ENCODE measurements at places on chromosomes 16 and 17.

- H3K36me3 ChIP-seq, result no peaks in the 10 kb centered on the region
- H3K27me3 ChIP-seq, result no peaks in the 10 kb centered on the region
- no peak overlapping the region for H3K27ac ChIP-seq
- peak; percentile 83 for DNase-seq
- no peaks in the 10 kb centered on the region for H3K4me1 ChIP-seq
- no peak overlapping the region for H3K4me3 ChIP-seq
Measured at GRCh38 chr17:5587438-5588032, 3.2 kb upstream of the NLRP1 start.

- no peaks in the 10 kb centered on the region for H3K27me3 ChIP-seq
- H3K4me3 ChIP-seq, result no peak overlapping the region
Measured at GRCh38 chr17:13240851-13241250, 223.0 kb upstream of the ELAC2 start.

DNA sequence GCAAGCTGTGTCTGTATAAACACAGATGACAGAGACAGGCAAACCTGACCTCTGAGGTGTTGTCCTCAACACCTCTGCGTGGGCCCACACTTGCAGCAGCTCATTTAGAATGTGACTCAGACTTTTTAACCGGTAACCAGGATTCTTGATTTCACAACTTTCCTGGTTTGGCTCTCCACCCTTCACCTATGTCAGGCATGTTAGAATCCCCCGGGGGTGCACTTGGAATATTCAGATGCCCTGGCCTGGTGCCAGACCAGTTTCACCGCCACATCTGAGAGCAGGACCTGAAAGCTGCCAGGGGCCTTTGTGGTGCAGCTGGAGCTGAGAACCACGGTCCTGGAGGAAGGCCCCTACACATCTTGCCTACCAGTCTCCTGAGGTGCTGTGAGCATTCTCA is 4.8 kb downstream of the DHODH start:
- H3K36me3 ChIP-seq, result peaks cover 20% of the 10 kb centered on the region
- no peak for DNase-seq
- H3K4me3 ChIP-seq, result no peak overlapping the region

DNA sequence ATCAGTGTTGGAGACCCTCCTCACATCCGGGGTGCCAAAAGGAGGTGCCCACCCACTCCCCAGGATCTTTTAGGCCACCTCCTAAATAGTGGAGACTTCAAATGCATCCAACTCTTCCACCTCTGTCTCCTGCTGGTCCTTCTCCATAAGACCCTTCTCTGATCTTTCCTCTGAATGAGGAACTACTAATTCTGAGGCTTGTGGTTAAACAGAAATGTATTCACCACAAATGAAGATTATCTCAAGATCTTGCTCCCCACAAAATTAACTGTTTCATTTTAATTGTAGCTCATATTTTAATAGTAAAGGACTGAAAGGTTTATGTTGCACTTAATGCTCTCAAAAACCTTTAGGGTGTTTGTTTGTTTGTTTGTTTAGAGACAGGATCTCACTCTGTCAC is 34.1 kb downstream of the TLE7 start:
- DNase-seq, result no peak
- H3K4me1 ChIP-seq, result no peaks in the 10 kb centered on the region
- H3K27me3 ChIP-seq, result peaks cover 27% of the 10 kb centered on the region
- no peaks in the 10 kb centered on the region for H3K36me3 ChIP-seq
- no peak overlapping the region for H3K27ac ChIP-seq

GRCh38 chr17:32769846-32770245 is 107.1 kb downstream of the MYO1D start:
- no peak overlapping the region for H3K27ac ChIP-seq
- H3K4me1 ChIP-seq, result peaks cover 3% of the 10 kb centered on the region
- H3K36me3 ChIP-seq, result no peaks in the 10 kb centered on the region

GRCh38 chr16:57590654-57591085 is 37.8 kb upstream of the ADGRG1 start:
- H3K36me3 ChIP-seq, result no peaks in the 10 kb centered on the region
- no peak overlapping the region for H3K4me3 ChIP-seq
- peaks cover 3% of the 10 kb centered on the region for H3K4me1 ChIP-seq
- no peak for DNase-seq

DNA sequence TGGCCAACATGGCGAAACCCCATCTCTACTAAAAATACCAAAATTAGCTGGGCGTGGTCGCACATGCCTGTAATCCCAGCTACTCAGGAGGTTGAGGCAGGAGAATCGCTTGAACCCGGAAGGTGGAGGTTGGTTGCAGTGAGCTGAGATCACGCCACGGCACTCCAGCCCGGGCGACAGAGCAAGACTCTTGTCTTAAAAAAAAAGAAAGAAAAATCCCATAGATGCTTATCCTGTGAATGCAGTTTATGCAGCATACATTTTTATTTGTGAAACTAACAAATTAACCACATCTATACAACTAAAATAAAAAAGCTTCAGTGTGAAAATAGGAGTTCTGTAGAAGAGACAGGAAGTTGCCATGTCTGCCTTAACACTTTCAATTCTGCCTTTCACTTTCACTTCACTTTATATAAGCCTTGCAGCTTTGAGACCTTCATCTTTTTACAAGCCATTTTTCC is 7.1 kb downstream of the IGSF6 start:
- H3K27ac ChIP-seq, result no peak overlapping the region
- peaks cover 48% of the 10 kb centered on the region for H3K36me3 ChIP-seq
- DNase-seq, result no peak
- no peak overlapping the region for H3K4me3 ChIP-seq
- H3K4me1 ChIP-seq, result no peaks in the 10 kb centered on the region

GRCh38 chr16:83068686-83069085 is 441.9 kb downstream of the CDH13 start:
- H3K27me3 ChIP-seq, result no peaks in the 10 kb centered on the region
- DNase-seq, result no peak
- H3K4me3 ChIP-seq, result no peak overlapping the region
- no peaks in the 10 kb centered on the region for H3K4me1 ChIP-seq

DNA sequence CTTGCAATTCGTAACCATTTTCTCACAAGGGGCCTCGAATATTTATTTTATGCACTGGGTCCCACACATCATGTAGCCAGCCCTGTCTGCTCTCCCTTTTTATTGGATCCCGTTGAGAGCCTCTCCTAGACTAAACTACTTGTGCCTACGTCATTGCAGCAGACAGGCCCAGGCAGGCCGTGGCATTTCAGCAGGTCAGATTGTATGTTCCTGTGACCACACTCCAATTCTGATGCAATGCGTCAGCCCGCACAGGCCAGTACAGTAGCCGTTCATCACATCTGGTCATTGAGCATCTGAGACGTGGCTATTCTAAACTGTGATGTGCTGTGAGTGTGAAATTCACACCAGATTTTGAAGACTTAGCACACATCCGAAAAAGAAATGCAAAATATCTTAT is 42.2 kb downstream of the ABAT start:
- no peak overlapping the region for H3K4me3 ChIP-seq
- no peak for DNase-seq
- H3K27ac ChIP-seq, result no peak overlapping the region

DNA sequence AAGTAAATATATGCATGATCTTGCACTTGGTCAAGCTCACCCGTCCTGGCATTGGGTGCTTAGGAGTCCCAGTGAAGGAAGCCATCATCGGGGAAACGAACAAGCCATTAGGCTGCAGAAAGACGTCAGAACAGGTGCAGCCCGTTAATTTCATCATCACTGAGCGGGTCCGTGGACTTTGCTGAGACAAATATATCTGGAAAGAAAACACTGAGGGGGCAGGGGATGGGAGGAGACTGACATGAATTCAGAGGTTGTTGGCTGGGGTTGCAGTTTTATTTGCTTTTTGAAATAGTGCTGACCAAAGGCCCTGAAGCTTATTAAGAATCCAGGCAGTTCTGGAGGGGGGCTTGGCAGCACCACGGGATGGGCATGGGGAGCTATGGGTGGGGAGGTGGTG is 207.2 kb downstream of the ENGASE start:
- no peaks in the 10 kb centered on the region for H3K27me3 ChIP-seq
- H3K4me1 ChIP-seq, result no peaks in the 10 kb centered on the region
- no peak overlapping the region for H3K4me3 ChIP-seq
- no peak overlapping the region for H3K27ac ChIP-seq
- no peaks in the 10 kb centered on the region for H3K36me3 ChIP-seq

DNA sequence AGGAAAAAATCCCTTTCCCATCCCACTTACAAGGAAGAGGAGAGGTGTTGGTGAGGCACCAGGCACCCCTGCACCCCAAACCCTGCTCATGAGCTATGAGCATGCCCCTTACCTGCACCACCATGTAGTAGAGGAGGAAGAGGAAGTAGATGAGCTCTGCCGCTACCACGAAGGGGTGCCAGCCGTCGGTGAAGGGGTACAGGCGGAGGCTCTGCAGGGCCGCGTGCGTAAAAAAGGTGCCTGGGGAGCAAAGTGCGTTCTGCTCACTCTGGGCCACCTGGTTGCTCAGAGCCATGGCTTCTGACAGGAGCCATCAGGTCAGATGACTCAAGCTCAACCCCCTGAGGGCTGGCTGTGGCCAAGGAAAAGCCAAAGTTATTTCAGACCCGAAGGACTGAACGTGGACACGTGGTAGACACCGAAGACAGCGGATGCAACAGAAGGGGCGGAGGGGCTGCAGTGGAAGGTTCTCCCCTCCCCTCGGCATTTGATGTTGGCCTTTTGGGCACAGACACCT is 25.3 kb upstream of the GCSH start:
- H3K27me3 ChIP-seq, result no peaks in the 10 kb centered on the region
- H3K4me3 ChIP-seq, result no peak overlapping the region
- no peaks in the 10 kb centered on the region for H3K4me1 ChIP-seq
- no peak for DNase-seq

DNA sequence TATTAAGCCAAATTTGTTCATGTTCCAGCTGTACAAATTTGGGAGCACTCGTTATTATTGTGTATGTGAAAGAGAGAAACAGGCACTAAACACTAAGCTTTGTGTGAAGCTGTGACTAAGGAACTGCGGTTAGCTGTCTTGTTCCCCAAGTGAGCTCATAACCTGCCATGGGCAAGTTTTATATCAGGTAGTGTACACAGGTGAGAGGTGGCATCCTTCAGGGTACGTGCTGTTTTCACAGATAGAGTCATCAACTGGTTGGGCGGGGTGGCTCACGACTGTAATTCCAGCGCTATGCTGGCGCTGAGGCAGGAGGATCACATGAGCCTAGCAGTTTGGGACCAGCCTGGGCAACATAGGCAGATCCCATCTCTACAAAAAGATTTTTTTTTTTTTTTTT is 2.8 kb downstream of the DNAJA3 start:
- no peak overlapping the region for H3K4me3 ChIP-seq
- DNase-seq, result no peak
- H3K27me3 ChIP-seq, result no peaks in the 10 kb centered on the region
- peaks cover 9% of the 10 kb centered on the region for H3K4me1 ChIP-seq
- peaks cover 9% of the 10 kb centered on the region for H3K36me3 ChIP-seq

GRCh38 chr17:17551361-17551760 is 40.1 kb downstream of the PEMT start:
- peak; percentile 41 for DNase-seq
- H3K36me3 ChIP-seq, result no peaks in the 10 kb centered on the region
- no peaks in the 10 kb centered on the region for H3K27me3 ChIP-seq
- H3K27ac ChIP-seq, result peak overlapping the region; percentile 45

DNA sequence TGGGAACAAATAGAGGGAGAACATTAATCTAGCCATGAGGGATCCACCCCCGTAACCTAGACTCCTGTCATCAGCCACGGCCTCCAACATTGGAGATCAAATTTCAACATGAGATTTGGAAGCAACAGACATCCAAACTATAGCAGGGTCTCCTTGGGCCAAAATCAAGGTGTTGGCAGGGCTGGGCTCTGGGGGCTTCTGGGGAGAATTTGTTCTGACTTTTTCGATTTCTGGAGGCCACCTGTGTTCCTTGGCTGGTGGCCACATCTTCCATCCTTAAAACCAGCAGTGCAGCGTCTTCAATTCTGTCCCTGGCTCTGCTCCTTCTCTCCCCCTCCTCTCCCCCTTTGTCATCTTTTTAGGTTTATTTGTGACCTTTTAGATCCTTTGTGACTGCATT is 546.2 kb downstream of the WWOX start:
- H3K36me3 ChIP-seq, result no peaks in the 10 kb centered on the region
- no peak for DNase-seq
- no peak overlapping the region for H3K27ac ChIP-seq
